Stimulated activated naive CD4-positive, alpha-beta T cell treated with Interleukin-2 at 50 U/mL for 16 hours (primary cell): ENCODE measurements at places on chromosomes 2 and 18.

DNA sequence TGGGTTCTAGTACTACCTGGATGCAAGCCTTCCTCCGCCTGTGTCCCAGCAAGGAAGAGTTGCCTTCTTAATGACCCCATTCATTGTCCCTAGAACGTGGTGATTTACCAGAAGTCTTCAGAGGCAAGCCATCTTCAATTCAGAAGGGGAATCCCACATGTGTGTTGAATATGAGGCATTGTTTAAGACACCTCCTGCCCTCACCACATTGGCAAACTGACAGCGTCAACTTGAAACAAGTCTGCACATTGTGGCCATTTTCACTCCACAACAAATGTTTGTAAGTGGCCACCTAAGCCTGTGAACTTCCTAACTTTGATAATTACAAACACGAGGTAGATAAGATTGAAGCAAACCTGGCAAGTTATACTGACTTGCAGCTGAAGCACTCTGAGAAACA, 83.7 kb downstream of the TCF7L1 start:
- no peak for DNase-seq

DNA sequence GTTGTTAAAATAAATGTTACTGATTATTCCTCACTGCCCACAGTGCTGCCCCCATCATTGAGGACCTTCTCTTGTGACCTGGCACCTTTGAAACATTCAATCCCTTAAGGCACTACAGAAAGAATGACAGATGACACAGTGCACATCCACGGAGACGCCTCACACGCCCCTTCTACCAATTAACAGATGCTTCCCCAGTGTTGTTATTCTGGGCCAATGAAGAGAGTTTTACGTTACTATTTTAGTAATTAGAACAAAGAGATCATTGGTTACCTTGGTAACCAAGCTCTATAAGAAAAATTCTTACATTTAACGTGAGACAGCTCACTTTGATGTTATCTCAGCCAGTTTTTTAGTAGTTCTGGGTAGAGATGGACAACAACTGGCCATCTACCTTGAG, 152.0 kb downstream of the ZNF236 start:
- DNase-seq: no peak

DNA sequence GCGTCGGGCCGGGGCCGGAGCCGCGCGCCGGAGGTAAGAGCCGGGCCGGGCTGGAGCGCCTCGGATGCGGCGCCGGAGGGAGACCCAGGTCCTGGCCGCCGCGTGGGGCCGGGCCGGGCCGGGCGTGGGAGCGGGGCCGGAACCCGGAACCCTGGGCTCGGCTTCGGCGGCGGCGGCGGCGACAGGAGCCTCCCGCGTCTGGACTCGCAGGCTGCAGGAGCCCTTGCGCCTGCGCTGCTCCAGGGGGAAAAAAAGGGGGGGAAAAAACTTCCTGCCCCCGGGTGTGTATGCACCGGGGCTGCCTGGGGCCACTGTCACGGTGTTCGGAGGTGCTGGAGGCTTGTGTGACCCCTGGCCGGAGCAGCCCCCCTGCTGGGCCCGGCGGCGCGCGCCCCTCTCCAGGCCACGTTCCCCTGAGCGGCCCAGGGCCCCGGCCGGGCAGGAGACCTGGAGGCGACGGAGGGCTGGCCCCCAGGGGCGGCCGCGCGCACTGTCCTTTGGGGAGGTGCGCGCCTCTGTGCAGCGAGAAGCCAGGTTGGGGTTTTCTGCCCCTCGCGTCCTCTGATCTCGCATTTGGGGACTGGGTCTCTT, 864 bp downstream of the KLHL29 start:
- DNase-seq: no peak

DNA sequence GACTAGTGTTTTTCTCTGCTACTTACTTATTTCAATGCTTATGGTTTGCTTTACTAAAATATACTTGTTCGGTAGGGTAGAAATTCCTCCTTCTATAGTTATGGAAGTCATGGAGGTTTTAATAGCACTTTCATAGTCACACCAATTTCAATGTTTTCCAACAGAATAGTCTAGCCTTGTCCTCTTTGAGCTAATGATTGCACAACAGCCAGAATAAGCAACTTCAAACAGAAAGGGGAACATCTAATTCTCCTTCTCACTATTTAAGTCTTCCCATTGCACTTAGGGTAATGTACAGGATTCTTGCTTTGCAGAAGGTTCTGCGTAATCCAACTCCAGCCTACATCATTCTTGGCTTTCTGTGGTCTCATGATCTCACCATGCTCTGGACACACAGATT, 287.7 kb upstream of the GCFC2 start:
- DNase-seq: no peak

- DNase-seq: no peak
Measured at GRCh38 chr2:173998386-173998785, 33.2 kb upstream of the SP3 start.

- no peak for DNase-seq
Measured at GRCh38 chr2:27211241-27211942, 449 bp upstream of the ATRAID start.

DNA sequence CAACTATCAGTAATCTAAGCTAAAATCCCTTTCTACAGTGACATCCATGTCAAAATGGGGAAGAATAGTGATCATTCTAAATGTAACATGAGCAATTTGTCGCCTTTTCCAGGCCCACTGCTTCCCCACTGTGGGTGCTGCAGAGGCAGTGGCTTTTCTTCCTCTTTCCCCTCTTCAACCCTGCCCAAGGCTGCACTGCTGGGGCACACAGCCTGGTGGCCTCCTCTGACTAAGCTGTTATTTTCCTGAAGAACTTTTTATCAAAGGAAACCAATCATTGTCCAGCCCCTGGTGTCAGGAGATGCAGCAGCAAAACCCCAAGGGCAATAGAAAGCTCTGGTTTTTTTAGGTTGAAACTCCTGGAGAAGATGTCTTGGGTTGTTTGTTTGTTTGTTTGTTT, 117.6 kb upstream of the KLF7 start:
- DNase-seq: no peak

DNA sequence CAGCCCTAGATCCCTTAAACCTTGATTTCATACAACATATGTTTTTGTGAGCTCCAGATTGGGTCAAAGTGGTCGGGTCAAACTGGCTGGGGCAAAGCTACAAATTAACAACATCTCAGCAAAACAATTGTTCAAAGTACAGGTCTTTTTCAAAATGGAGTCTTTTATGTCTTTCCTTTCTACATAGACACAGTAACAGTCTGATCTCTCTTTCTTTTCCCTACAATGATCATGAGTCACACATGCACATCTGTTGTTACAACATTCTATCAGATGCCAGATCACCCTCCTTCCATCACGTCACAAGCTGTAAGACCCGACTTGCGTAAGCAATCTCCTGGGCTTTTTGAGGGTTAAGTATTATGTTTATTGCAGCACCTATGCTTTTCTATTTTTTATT, 55.1 kb downstream of the RHOB start:
- DNase-seq: no peak

GRCh38 chr2:49240608-49241007, 86.3 kb upstream of the FSHR start:
- no peak for DNase-seq

DNA sequence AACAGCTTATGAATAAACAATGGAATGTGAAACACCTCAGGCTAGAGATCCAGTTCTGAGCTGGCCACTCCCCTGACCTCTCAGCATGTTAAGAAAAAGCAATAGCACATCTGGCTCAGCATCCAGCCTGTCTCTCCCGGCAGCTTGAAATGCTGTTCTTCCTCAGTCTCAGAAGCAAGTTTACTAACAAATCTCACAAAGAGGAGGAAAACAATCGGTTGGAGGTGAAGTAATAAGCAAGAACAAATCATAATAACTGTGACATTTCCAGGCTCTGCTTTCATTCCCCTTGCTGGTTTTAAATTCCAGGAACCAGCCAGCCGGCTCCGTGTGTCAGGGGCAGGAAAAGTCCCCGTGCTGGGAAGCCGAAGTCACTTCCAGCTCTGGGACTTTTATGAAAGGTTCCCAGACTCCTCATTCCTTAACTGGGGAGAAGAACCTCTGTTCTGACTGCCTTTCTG, 133.9 kb upstream of the ARL4C start:
- no peak for DNase-seq

- DNase-seq: no peak
Measured at GRCh38 chr2:63192889-63193774, 142.5 kb downstream of the OTX1 start.

GRCh38 chr2:38416296-38417036, 39.4 kb upstream of the ATL2 start:
- no peak for DNase-seq

DNA sequence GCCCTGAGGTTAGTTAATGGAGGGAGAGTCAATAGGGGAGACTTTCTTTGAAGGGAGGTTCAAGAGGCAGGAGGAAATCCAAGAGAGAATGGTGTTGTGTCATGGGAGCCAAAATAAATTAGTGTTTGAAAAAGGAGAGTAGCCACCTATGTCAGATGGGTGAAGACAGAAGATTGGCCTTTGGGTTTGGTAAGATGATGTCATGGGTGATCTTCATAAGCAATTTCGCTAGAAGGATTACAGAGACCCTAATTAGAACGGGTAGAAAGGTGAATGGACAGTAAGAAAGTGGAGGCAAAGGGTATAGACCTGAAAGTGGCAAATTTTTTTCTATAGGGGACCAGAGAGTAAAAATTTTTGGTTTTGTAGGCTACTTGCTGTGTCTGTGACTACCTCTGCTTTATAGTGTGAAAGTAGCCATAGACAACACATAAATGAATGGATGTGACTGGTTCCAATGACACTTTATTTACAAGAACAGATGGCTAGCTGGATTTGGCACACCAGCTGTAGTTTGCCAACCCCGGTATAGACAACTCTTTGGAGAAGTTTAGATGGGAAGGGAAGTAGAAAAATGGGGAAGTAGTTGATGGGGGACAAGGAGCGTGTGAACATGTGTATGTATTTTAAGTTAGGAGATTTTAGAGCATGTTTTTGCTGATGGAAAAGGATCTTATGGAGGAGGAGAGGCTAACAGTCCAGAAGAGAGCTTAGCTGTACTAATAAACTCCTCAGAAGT, 9.3 kb downstream of the STAMBP start:
- no peak for DNase-seq

- DNase-seq: no peak
Measured at GRCh38 chr2:150689590-150689989, 202.1 kb upstream of the RND3 start.

DNA sequence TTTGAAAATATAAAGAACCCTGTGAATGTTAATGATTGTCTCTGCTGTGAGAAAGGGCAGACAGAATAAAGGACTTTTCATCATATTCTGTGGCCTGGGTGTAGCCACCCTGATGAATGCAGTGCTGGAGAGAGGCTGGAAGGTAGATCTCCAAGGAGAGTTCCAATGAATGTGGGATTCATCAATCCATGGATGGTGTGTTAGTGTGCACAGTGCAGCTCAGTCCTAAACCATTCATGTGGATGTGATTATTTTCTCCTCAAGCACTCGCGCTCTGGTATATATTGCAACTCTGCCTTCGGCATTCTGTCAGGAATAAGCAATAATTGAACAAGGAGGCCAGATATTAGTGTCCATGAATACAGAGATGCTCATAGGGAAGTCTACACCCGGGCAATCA, 47.1 kb downstream of the LRRTM1 start:
- no peak for DNase-seq

- DNase-seq: peak; percentile 34
Measured at GRCh38 chr2:169767243-169767888, 31.3 kb upstream of the SSB start.

DNA sequence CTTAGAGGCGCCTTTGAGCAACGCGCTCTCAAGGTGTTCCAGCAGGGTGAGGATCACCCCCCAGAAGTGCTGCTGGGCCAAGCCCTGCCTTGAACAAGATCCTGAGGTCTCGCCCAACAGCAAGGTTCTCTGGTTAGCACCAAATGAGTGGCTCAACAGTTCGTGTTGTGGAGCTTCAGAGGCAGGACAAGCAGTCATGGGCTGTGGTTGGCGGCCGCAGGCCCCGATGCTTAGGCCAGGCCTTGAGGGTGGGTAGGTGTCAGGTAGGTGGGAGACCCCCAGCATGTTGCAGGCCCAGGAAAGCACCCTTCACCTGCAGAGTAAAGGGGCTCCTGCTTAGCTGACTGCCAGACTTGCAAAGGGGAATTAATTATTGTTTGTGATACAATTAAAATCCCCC, 70.2 kb upstream of the FOSL2 start:
- no peak for DNase-seq

GRCh38 chr2:159913900-159914299, 115.9 kb upstream of the CD302 start:
- no peak for DNase-seq

- no peak for DNase-seq
Measured at GRCh38 chr2:20181761-20182160, 43.2 kb downstream of the SDC1 start.

- no peak for DNase-seq
Measured at GRCh38 chr2:2926858-2927175, 450.8 kb downstream of the EIPR1 start.

GRCh38 chr2:10267551-10268465, 34.9 kb upstream of the HPCAL1 start:
- DNase-seq: no peak

GRCh38 chr2:183172220-183172887, 48.1 kb downstream of the NUP35 start:
- no peak for DNase-seq

DNA sequence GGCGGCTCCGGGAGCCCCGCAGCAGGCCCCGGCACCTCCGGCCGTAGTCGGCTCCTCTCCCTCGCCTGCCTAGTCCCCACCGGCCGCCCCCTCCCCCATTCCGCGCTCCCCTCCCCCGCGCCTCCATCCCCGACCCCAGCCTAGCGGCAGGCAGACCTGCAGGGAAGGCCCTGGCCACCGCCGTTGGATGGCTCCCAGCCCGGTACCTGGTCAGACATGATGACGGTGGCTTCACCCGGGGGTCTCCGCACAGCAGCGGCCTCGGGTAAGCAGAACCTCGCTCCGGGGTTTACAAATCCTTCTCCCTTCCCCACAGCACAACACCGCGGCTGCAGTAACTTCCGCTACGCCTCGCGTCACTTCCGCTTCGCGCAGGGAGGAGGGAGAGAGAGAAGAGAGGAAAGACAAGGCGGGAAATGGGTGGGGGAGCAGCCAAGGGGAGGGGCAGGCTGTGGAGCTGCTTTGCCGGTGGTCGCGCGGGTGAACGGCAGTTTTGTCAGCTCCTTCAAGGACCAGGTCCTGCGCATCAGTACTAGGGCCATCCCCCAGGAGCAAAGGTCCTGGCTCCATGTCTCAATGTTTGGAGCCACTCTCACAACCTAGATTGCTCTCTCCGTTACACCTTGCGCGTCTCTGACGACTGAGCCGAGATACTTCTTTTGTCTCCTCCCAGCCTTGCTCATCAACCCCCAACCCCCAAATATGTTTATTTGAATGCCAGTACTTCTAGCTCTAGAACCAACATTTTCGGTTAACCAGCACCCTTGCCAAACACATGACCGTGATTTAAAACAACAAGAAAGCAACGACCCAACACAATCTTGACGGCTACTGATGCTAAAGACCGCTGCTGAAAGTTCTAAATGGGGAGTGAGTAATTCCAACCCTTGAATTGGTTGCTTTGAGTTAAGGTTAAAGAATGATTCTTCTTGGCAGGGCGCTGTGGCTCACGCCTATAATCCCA, at the start of gene SUMO1:
TSS of gene SUMO1 (minus strand) at position 364 of the 964 bp plus-strand sequence. CDS start at position 218, 146 bp downstream.
- peak; percentile 91 for DNase-seq

- no peak for DNase-seq
Measured at GRCh38 chr18:65415098-65415497, 335.7 kb upstream of the CDH7 start.

- no peak for DNase-seq
Measured at GRCh38 chr2:164903204-164903603, 52.1 kb downstream of the SLC38A11 start.
